Naive thymus-derived CD4-positive, alpha-beta T cell (primary cell): ENCODE measurements at places on chromosomes 4 and X. TPM values are rescaled to one million over a fixed set of nuclear protein-coding genes. Genes with fewer than 3 reads are reported as not detected.

SH2D1A gene
- 57.6 TPM for polyA plus RNA-seq

TMPRSS11B gene
- not detected for polyA plus RNA-seq

RAB33A gene
- 15.6 TPM for polyA plus RNA-seq

RHOH gene
- 479 TPM for polyA plus RNA-seq

ANOS1 gene
- not detected for polyA plus RNA-seq

NHS gene
- not detected for polyA plus RNA-seq

BLOC1S4 gene
- polyA plus RNA-seq = 69.6 TPM

ARAP2 gene
- polyA plus RNA-seq = 13.8 TPM

SYAP1 gene
- polyA plus RNA-seq = 13.7 TPM
